ENCODE measurements at places on chromosomes 5 and 9.
A peak's percentile ranks its signal among the peaks of the same experiment; 100 is the strongest.

DNA sequence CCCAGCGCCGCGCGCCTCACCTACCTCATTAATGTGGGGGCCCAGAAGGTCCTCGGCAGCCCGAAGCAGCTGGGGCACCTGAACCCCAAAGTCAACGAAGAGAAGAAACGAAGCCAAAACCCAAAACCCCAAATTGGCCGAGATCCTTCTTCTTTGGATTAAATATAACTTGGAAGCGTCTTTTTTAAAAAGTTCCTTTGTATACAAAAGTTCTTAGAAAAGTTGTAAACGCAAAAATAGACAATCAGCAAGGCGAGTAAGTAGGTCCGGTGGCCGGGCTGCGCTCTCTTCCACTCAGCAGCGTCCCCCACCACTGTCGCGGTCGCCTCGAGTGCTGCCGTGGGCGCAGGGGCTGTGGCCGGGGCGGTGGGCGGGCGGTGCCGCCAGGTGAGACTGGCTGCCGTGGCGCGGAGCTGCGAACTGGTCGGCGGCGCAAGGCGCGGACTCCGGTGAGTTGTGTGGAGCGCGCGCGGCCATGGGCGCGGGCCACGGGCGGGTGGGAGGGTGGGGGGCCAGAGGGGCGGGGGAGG is 360 bp downstream of the KLF4 start:
- DNase-seq, result no peak

DNA sequence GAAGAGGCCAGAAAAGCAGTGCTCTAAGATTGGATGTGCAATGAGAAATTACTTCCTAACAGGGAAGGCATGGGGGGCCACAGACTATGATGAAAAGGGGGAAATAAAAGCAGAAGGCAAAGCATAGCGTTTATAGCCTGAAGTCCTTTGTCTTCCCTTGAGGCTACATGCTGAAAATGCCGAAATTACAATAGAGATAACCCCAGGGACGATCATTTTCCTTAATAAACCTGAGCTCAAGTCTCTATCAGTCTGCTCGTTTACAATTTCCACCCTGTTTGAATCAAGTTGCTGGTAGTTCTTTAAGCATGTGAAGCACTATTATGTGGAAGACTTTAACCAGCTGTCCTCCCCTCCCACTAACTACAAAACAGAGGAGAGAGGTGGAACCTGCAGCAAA is 60.4 kb downstream of the FREM1 start:
- DNase-seq, result no peak

DNA sequence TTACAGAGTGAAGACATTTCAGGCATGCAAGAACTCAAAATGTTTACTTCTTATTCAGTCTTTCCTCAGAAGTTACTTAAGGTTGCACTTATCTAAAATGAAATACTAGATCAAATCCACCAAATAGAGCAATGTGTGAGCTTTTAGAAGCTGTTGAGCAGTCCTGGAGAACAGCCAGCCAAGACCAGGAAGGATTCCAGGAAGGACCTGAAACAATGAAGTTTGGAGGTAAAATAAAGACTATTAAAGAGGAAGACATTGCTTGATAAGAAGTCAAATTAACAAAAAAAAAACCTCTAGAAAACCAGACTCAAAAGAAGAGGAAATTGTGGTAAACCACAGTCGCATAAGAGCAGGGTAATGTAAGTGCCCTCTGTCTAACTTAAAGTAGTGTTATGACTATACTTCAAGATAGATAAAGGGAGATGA is 156.2 kb upstream of the S1PR3 start:
- no peak for DNase-seq

DNA sequence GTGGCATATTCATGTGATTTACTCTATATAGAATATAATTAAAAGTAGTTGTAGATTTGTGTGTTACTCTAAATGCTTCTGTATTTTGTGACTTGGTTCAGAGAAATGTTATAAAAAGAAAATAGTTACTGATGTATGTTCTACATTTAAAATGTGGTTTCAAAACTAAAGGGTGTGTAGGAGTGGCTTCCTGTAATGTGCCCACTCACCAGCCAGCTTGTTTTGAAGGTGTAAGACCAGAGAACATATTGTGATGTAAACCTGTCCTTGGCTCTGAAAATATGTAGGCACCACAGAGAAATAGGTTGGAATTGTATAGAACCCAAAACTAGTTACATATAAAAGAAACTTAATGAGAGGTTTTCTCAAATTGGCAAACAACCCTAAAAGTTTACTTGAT is 51.2 kb upstream of the ARRDC3 start:
- no peak for DNase-seq

GRCh38 chr5:113723021-113723420 is 209.5 kb downstream of the YTHDC2 start:
- DNase-seq, result no peak

DNA sequence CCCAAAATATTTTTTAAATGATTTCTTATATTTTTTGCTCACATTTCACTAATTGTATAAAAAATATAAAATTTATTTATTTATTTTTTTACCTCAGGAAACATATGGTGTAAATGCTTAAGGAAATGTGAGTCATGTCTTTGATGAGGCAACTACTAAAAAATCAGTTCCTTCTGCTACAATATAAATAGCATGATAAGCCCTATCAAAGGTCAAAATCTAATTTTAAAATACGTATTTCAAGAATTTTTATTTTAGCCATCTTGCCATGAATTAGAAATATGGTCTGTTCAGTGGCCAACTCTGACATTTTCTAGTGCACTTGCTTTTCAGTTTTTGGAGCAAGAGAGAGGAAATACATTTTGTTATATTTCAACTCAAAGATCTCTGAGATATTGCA is 50.5 kb downstream of the PDE4D start:
- DNase-seq, result no peak

- no peak for DNase-seq
These were observed 301.0 kb downstream of the DOCK8 start for GRCh38 chr9:515665-516064.

- DNase-seq, result no peak
These were observed 83.5 kb downstream of the GDA start for GRCh38 chr9:72232778-72233177.

DNA sequence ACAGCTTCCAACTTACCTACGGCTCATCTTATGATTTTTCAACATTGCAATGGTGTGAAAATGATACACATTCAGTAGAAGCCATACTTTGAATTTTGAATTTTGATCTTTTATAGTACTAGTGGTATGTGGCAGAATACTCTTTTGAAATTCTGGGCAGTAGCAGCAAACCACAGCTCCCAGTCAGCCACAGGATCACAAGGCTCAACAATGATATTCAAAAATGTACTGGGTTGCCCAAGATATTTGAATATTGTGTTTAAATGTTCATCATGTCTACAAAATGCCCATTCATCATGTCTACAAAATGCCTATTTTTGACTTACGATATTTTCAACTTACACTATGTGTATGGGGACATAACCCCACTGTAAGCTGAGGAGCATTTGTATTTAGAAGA is 81.3 kb upstream of the PRR16 start:
- DNase-seq, result no peak

GRCh38 chr5:127705120-127705892 is 2.1 kb downstream of the CCDC192 start:
- DNase-seq, result peak; percentile 30

- DNase-seq, result no peak
These were observed 280.1 kb downstream of the KIF4B start for GRCh38 chr5:155293605-155294178.

- DNase-seq, result no peak
These were observed 3.4 kb upstream of the MYORG start for GRCh38 chr9:34380034-34380510.

DNA sequence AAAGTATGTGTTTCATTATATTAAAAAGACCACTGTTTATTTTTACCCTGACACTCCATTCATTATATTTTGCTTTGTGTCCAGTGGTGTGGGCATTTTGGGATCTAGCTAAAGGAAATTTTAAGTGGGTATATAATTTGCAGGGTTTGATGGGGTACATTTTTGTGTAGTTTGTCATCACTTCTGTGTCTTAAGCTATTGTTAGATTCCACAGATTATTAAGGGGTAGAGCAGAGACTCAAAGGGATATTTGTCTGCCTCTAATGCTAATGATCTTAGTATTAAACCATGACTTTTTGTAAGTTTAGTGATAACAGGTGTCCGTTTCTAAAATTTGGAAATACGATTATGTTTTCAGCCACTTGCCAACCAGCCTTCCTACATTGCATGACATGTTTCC is 731.6 kb downstream of the BRINP1 start:
- no peak for DNase-seq

DNA sequence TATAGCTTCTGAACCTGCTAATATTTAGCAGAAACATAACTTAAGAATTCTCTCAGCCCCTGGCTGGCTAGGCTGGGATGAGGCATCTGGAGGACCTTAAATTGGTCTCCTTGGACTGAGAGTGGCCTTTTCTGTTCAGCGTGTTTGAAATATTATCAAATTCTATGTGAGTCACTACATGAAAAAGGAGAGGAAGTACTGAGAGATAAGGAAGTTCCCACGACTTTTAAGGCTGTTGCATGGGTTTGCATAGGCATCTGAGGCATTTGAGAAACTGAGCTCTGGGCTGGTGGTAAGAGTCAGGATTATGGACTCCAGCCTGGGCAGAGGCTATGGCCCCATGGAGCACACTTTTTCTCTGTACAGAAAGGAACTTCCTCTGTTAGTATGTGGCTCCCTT is 816.2 kb upstream of the GRAMD2B start:
- DNase-seq, result no peak

GRCh38 chr5:60463179-60463868 is 236.6 kb downstream of the DEPDC1B start:
- peak; percentile 38 for DNase-seq

GRCh38 chr5:8320244-8320643 is 451.3 kb downstream of the MTRR start:
- DNase-seq, result no peak

- DNase-seq, result no peak
These were observed 136.7 kb downstream of the MPDZ start for GRCh38 chr9:13142776-13143175.

- no peak for DNase-seq
These were observed 66.9 kb upstream of the PLPP1 start for GRCh38 chr5:55601628-55602027.

- DNase-seq, result no peak
These were observed 681 bp downstream of the PPWD1 start for GRCh38 chr5:65563777-65564176.

GRCh38 chr5:109533751-109534272 is 124.0 kb upstream of the PJA2 start:
- DNase-seq, result no peak

DNA sequence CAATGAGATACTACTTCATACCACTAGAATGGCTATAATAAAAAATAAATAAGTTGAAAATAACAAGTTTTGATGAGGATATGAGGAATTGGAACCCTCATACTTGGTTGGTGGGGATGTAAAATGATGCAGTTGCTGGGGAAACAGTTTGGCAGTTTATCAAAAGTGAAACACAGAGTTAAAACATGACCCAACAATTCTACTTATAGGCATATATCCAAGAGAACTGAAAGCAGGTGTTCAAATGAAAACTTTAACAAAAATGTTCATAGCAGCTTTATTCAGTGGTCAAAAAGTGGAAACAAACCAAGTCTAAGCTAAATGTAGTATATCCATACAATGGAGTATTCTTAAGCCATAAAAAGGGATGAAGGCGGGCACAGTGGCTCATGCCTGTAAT is 13.1 kb upstream of the LHFPL2 start:
- DNase-seq, result no peak

DNA sequence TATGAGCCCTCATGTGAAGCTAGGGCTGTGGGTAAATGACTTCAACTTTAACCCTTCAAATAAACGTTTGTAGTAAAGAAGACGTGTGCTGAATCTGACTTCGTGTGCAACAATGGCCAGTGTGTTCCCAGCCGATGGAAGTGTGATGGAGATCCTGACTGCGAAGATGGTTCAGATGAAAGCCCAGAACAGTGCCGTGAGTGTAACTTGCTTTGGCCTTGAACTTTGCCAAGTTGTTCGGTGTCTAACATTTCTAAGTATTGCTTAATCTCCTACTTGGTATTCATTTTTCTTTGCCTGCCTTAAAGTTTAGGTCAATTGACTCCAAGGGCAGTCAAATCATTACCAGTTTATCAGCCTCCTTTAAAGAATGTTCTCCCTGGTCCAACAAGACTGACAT is 18.2 kb downstream of the VLDLR start:
- DNase-seq, result no peak

DNA sequence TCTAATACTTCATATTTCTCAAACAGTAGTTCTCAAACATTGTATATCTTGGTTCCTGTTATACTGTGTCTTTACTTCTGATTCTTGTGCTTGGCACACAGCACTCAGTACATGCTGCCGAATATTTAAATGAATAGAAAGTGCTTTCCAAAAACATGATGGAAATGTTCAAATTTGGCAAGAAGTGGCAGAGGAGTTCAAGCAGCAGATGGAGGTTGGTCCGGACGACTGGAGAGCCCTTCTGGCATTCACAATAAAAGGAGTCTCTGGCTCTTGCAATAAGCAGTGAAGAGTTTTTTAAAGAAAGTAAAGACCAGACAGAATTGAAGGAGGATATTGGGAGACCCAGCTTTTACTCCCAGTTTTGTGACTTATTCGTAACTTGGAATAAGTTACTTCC is 36.3 kb downstream of the TSTD2 start:
- DNase-seq, result no peak

- DNase-seq, result no peak
These were observed 4.8 kb downstream of the SLC23A1 start for GRCh38 chr5:139378101-139378825.

DNA sequence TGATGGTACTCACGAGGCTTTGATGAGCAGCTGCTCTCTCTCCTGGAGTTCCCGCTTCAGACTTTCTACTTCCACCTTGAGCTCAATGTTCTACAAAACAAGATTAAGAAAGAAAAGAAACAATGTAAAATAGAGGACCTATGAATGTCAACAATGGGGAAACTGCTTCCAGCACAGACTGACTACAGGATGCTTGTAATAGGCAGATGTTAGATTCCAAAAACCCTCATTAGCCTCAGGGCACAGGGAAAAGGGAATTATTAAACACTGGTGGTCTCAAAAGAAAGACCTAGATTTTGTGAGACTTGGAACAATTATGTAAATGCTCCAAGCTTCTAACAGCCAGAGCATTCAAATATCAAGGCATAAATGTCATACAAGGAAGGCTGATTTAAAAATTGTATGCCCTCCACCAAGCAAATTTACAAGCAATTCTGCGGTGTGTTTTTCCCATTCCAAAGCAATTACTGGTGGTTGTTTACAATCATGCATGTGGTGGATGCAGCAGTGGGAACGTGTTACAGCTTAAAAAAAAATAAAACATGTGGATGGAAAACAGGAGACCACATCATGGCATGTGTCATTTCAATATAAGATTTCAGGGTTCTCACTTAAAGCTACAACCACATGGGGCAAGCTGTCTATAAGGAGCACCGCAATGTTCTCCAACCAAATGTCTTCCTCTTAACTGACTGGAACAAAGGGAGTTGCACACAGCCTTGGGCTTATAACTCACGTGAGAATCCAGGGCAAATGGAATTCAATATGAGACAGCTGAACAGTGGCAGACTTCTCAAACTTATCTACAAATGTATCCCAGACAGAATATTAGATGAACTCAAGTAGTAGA is 34.0 kb downstream of the CDK5RAP2 start:
- DNase-seq, result no peak

- DNase-seq, result no peak
These were observed 69.5 kb upstream of the CKMT2 start for GRCh38 chr5:81163651-81164050.

Measured in hepatic stellate cell (primary cell).